NCI-H2029 treated with DMSO at 0.1 percent for 48 hours (cell line): ENCODE measurements at places on chromosomes 11 and 22.

DNA sequence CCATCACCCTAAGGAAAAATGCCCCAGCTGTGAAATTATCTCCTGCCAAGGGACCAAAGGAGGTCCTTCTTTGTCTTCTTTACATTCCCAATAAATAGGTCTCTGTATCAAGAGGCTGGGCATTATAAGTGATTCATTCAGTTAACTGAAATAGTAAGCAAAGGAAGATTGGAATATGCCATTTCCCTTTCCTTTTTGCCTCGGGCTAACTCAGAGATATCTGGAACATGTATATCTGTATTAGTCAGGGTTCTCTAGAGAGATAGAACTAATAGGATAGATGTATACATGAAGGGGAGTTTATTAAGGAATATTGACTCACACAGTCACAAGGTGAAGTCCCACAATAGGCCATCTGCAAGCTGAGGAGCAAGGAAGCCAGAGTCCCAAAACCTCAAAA lies 15.3 kb upstream of the CWF19L2 start:
- DNase-seq: no peak

DNA sequence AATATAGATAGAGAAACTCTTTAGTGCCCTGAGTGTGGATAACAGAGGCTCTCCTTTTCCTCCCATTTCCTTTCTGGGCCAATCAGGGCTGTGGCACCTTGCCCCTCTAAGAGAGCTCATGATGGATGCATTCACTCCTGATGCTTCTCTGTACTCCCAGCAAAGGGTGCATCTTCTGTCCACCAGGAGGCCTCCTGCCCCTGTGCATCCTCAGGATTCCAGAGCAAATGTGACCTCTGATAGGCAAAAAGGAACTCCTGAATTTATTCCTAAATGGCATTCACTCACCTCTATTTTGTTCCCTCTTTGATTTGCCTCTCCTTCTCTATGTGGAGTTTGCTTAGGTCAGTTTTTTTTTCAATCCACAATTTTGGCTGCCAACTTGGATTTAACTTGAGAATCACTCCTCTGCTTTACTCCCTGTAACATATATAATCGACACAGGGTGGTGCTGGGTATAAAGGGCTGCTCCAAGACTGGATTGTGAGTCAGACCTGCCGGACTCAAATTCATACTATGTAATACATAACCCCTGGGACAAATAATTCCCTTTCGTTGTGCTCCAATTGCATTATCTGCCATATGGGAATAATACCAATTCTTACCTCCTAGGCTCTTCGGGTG lies 1.1 kb upstream of the MRGPRX4 start:
- DNase-seq: no peak

- no peak for DNase-seq
These were observed 862 bp upstream of the PDXP start for GRCh38 chr22:37657590-37658132.

DNA sequence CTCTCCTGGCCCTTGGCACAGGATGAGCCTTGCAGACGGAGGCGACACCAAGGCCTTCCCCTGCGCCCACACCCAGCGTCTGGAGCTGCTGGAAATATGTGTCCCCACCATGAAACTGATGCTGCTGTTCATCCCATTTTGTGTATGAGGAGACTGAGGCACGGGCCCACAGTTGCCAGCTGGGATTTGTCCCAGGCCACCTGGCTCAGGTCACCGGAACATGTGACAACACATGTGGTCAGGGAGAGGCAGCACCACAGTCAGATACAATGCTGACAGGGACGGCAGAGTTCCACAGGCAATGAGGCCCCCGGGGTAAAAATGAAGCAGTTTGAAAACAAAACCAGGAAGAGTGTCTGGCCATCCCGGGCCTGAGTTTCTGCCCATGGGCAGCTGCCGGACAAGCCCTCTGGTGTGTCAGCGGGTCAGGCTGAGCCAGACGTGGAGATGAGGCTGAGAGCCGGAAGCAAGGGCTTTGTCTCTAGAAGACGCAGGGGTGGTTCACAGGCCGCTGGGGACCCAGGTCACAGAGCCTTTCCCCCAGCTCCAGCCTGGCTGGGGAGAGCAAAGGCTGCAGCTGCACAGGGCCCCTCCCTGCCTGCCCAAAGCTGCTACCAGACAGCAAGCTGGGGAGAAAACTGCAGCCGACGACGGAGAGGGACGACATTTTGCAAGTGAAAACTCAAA lies 80.7 kb downstream of the CDKN1C start:
- no peak for DNase-seq

DNA sequence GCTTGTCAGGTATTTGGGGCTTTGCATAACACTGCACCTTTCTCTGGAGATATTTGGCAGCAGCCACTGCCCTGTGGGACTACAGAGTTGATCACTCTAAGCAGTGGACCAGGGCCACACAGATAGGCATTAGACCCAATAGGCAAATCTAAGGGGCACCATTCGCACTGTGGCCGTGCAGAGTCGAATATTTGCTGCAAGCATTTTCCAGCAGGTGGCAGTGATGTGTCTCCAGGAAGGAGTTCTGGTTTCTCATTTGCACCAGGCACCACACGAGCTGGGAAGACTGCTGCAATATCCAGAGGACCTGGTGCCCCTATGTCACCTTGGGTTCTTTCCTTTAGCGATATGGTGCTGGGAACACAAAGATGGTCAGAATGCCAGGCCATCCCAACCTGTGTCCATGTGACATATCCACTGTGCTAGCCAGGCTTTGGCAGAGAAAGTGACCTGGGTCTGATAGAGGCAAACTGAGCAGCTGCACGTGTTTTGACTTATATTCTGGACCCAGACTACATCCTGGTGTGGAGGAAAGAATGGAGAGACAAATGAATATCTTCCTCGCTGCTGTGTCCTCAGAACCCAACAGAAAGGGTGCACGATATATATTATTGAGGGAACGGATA lies 318.7 kb downstream of the BUD13 start:
- DNase-seq: peak; percentile 52

- peak; percentile 88 for DNase-seq
These were observed 63.9 kb downstream of the MYO7A start for GRCh38 chr11:77191823-77192495.

DNA sequence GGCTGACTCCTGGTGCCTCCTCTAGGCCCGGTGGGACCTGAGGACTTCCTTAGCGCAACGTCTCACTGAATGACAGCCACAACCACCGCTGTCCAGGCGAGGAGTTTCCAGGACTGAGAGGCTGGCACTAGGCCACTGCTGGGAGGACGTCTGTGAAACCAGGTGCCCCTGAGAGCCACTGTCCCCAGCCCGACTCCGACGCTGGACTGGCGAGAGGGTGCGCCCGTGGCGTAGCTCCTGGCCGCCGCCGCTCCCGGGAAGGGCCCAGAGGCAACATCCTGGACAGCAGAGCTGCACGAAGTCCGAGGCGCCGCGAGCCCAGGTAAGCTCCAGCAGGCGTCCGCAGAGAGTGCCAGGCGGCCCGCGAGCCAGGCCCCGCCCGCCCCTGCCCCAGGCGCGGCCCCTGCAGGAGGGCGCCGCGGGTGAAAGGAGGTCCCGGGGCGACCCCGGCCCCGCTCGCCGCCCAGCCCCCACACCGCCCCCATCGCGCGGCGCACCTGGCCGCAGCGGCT lies 525 bp downstream of the DGCR2 start:
- DNase-seq: no peak

DNA sequence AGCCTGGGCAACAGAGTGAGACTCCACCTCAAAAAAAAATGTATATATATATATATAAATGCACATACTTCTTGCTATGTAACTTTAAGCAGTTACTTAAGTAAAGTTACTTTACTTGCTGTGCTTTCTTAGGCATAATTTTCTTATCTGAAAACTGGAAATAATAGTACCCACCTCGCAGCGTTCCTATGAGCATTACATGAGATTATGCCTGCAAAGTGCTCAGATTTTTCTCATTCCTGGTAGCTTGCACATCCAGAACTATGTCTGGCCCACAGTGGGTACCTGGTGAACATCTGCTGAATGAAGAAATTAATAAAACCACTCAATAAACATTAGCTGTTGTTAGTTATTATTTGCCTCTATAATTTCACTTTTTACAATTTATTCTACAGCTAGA lies 6.1 kb upstream of the ROBO3 start:
- no peak for DNase-seq

- DNase-seq: no peak
These were observed 28.4 kb downstream of the WEE1 start for GRCh38 chr11:9601876-9602199.

DNA sequence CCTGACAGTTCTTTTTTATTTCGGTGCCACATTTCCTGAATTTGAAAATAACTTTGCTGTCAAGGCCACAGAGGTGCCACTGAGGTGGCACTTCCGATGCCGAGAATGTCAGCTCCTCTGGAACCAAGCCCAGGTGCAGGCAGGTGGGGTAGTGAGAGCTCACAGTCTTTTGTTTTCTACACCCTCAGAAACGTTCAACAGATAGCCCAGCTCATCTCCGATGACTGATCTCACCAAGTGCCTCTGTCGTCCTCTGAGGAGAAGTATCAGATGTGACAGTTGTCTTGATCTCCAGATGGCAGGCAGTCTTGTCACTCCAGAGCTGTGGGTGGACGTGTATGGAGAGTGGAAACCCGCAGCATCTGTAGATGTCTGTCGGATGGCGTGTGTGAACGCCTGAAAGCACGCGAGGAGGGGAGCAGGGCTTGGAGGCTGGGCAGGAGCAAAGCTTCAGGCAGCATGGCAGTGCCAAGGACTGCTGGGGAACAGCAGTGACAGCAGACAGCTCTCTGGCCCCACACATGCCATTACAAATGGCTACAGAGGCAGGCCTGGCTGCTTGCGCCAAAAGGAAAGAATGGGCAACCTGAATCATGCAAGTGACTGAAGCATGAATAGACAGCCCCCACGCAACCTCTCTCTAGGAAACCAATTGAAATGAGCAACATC lies 877.0 kb downstream of the OPCML start:
- no peak for DNase-seq

- no peak for DNase-seq
These were observed at the start of gene TMPRSS4 for GRCh38 chr11:118076754-118077281. Gene TMPRSS4, plus strand, starts transcription at chr11:118077078. Its CDS starts 225 bp downstream, at chr11:118077303.

- no peak for DNase-seq
These were observed 55.2 kb downstream of the NECTIN1 start for GRCh38 chr11:119673759-119674336.

- DNase-seq: no peak
These were observed 471.1 kb upstream of the KIRREL3 start for GRCh38 chr11:127471662-127472061.

GRCh38 chr22:27885977-27886842 lies 32.8 kb downstream of the PITPNB start:
- DNase-seq: no peak

- DNase-seq: no peak
These were observed 11.6 kb downstream of the TANGO2 start for GRCh38 chr22:20032407-20032991.

GRCh38 chr22:45645526-45646414 lies 25.9 kb upstream of the ATXN10 start:
- DNase-seq: peak; percentile 25

- DNase-seq: no peak
These were observed 626 bp upstream of the TBX10 start for GRCh38 chr11:67640021-67640757.
